ENCODE measurements at places on chromosomes 2 and 18. TPM values are rescaled to one million over a fixed set of nuclear protein-coding genes. Genes with fewer than 3 reads are reported as not detected.

DNA sequence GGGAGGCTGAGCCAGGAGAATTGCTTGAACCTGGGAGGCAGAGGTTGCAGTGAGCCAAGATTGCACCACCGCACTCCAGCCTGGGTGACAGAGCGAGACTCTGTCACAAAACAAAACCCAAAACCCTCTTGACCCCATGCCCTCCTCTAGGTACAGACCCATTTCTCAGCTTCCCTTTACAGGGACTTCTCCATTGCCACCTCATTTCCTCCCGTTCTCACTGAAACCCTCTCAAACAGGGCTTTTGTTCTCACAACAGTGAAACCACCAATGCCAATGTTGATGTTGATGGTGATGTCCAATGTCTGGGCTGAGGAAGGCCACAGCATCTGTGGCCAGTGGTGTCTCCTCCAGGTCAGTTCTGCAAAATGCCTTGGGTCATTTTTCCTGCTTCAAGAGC lies 69.0 kb upstream of the ZCCHC2 start:
- H3K4me1 ChIP-seq = peaks cover 7% of the 10 kb centered on the region
- H3K27me3 ChIP-seq = no peaks in the 10 kb centered on the region
- DNase-seq = no peak

DNA sequence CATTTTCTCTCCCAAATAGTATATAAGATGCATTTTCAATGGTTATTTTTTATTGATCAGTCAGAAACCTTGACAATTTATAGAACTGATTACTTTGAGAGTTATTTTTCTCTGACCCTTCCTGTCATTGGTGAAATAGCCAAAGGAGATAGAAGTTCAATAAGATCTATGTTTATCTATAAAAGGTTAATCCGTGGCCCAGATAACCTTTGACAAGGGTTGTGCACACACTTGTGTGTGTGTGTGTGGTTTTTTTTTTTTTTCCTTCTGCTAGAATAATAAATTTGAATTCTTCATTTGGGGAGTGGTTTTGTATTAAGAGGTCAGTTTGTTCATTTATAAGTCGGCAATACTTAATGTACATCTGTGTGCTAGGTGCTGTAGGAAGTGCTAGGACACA lies 160.0 kb downstream of the MGAT5 start:
- H3K27ac ChIP-seq = no peak overlapping the region
- H3K27me3 ChIP-seq = no peaks in the 10 kb centered on the region
- H3K4me1 ChIP-seq = no peaks in the 10 kb centered on the region
- H3K4me3 ChIP-seq = no peak overlapping the region
- DNase-seq = no peak

DNA sequence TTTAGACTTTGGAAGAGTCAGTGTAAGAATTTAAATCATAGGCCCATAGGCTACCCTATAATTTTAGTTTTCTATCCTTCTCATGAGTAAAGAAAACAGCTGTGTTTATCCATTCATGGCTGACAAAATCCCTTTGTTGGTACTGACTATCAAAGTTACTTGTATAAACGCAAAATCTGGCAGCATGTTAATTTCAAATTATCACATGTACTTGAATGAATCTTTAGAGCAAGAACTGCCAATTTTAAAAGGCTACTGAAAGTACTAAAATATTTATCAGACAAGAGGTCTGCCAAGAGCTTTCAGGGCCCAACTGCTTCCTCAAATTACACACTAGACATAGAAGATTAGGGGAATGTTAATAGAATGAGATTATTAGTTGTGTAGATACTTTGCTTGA lies 66.6 kb downstream of the MYL12B start:
- no peak for DNase-seq
- H3K4me1 ChIP-seq = peaks cover 8% of the 10 kb centered on the region
- H3K27me3 ChIP-seq = no peaks in the 10 kb centered on the region

VSNL1 gene
- total RNA-seq = not detected

IL1R2 gene
- total RNA-seq = 0.13 TPM
